ENCODE measurements at places on chromosomes 13 and 19.

GRCh38 chr19:33110137-33110910 is 21.6 kb upstream of the WDR88 start:
- DNase-seq = no peak

GRCh38 chr19:17302391-17303166 is 646 bp downstream of the ABHD8 start:
- DNase-seq = no peak

DNA sequence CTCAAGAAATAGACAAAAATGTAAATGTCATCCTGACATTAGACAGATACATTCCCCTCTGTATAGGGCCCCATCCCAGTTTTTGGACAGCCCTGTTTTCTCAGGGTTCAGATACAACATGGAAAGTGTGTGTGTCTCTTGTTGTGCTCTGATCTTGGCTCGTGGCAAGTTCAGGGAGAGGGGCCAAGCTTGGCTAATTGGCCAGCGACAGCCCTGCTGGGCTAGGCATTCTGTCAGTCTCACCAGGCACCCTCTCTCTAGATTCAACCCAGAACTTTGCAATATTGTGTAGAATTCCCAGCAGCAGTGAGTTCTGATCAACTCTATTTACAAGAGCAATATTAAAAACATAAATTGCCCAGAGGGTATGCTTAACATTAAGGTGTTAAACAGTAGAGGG is 30.1 kb downstream of the MTUS2 start:
- no peak for DNase-seq

GRCh38 chr13:30194906-30195305 is 112.4 kb downstream of the KATNAL1 start:
- DNase-seq = no peak

DNA sequence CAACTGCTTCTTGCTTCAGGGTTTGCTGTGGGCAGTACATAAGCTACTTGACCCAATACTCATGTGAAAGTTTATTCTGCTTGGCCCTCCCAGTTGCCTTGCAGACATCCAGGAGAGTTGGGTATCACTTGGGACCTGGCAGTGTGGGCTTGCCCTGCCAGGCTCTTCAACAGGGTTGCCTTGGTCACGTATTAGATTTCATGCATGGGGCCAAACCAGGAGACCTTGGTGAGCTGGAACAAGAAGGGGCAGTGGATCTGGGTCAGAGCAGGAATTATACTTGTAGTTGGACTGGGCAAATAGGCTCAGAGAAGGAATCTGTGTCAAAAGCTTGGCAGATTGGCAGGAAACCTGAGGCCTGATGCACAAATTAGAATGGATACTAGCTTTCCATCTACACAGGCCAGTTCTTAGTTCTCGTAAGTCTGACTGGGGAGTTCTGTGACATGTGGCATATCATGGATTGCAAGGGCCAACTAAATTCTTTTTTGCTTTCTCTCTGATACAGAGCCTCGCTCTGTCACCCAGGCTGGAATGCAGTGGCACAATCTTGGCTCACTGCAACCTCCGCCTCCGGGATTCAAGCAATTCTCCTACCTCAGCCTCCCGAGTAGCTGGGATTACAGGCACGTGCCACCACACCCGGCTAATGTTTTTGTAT is 192.6 kb upstream of the SERP2 start:
- no peak for DNase-seq

DNA sequence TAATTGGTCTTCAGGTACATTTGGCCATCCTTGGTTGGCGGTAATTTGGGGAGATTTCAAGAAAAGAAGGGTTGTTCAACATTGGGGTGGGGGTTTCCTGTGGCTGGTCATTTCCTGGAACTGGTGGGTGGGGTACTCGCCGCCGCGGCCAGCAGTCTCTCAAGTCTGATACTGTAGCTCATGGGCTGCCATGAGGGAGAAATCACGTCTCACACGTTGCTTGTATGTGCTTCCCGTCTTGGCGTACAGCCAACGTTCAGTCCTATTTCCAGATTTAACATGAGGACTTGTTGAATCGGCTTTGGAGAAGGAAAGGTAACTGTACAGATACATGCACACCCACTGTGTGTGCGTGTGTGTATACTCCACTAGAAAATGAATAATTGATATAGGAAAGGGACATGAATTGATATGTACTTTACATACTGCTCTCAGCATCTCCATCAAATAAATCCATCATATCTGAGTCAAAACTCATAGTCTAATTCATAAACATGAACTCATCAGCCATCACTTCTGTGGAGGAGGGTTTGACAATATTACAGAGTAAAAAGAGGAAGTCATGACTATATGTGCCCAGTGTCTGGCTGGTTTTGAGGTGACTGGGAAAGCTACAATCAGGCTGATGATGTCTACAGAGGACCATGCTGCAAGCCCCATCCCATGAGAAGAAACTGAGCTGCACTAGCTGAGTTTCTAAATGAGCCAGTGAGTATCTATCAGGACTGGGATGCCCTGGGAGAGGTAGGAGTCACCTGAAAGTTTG is 418.1 kb downstream of the TSHZ3 start:
- no peak for DNase-seq

DNA sequence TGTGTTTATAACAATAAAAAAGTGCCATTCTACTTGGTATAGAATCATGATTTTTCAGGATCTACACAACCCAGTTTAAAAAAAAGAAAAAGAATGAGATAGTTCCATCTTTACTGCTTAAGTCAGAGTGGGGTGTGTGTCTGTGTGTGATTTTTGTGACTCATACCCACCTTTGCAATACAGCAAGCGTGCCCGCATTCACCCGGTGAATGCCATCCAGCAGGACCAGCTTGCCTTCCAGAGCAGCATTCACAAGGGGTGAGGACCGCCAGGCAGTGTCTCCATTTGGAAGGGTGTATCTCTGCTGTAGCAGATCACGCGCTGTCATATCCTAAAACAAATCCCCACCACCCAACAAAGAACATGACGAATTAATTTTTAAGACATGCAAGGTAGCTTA is 127.7 kb downstream of the VWA8 start:
- no peak for DNase-seq

GRCh38 chr13:109667807-109668291 is 118.5 kb downstream of the IRS2 start:
- DNase-seq = no peak

DNA sequence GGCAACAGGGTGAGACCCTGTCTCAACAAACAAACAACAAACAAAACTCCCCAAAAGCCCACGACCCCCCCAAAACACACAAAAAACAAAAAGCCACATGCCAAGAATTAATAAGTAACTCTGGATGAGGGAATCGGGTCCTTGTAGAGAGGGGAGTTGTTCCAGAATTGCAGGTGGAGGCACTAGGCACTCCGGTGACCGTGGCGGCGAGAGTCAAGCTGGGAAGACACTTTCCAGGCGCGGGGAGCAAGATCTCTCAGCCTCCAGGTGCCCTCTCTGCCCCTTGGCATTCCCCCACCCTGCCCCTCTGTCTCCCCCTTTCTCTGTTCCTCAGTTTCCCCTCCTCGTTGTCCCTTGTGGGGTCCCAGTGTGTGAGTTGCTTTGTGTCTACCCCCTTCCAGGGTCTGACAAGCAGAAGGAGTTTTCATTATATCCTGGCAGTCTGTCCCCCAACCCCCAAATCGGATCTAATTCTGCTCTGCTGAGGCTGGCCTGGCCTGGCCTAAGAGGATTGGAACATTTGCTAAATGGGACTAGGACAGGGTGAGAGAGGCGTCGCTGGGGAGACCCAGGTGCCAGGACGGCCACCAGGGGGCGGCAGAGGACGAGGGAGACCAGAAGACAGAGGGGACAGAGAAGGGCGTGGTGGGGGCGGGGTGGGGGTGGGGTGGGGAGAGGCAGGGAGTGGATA is 8.3 kb upstream of the CRX start:
- DNase-seq = no peak

DNA sequence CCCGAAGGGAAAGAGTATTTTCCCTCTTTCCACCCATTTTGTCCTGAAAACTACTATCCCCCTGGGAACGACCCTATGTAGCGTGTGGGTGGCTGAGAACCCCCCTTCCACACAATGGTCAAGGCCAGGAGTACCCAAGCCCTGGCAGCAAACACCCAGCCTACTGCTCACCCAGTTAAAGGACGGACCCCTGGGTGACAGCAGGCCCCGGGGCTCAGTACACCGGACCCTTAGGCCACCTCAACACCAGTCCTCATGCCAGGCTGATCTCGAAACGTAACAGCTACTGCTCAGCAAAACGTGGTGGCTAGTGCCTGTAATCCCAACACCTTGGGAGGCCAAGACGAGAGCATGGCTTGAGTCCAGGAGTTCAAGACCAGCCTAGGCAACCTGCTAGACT is 1.4 kb downstream of the ANKRD27 start:
- DNase-seq = no peak

GRCh38 chr13:48210178-48210577 is 22.8 kb upstream of the ITM2B start:
- DNase-seq = peak; percentile 58

- DNase-seq = no peak
These were observed 103.1 kb upstream of the RNF113B start for GRCh38 chr13:98280176-98280510.

DNA sequence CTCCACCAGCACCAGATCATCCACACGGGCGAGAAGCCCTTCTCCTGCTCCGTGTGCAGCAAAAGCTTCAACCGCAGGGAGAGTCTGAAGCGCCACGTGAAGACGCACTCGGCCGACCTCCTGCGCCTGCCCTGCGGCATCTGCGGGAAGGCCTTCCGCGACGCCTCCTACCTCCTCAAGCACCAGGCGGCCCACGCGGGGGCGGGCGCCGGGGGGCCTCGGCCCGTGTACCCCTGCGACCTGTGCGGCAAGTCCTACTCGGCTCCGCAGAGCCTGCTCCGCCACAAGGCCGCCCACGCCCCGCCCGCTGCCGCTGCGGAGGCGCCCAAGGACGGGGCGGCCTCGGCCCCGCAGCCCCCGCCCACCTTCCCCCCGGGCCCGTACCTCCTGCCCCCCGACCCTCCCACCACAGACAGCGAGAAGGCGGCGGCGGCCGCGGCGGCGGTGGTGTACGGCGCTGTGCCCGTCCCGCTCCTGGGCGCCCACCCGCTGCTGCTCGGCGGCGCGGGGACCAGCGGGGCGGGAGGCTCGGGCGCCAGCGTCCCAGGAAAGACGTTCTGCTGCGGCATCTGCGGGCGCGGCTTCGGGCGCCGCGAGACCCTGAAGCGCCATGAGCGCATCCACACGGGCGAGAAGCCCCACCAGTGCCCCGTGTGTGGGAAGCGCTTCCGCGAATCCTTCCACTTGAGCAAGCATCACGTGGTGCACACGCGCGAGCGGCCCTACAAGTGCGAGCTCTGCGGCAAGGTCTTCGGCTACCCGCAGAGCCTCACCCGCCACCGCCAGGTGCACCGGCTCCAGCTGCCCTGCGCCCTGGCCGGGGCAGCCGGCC is 9.4 kb downstream of the ZNF784 start:
- DNase-seq = no peak

GRCh38 chr13:32056316-32056715 is 24.7 kb downstream of the FRY start:
- DNase-seq = no peak

- no peak for DNase-seq
These were observed 10.6 kb upstream of the OXGR1 start for GRCh38 chr13:97004886-97005285.

- DNase-seq = no peak
These were observed 43.2 kb downstream of the KLF12 start for GRCh38 chr13:74090869-74091605.

DNA sequence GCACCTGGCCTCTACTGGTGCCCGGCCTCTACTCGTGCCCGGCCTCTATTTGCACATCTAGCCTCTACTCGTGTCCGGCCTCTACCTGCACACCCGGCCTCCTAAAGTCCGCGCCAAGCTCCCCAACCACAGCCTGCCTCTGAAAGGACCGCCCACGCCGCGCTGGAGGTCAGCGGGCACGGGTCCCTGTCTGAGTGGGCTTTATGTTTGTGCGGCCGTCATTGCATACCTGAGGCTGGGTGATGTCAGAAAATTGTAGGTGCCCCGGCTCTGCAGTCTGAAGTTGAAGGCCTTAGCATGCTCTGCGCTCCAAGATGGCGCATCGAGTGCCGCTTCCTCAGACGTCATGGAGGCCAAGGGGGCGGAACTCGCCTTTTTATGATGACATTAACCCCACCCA is 1.1 kb downstream of the ZNF135 start:
- no peak for DNase-seq

DNA sequence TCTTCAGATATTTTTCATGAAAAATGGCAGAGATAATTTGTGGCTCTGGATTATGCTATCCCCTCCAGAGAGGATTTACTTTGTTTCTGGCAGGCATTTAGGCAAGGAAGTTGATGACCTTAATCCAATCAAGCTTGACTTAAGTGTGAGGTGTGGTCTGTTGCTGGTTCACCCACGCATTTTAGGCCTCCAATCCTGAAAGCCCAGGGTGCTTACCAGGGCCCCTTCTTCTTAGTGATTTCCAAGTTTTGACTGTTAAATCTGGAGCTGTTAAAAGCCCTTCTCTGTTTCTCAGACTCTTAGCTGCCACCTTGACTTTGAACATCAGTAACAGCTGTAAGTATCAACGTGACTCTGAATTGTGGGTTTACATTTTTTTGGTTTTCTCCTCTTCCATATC is 161.8 kb downstream of the DNAJC15 start:
- DNase-seq = no peak

DNA sequence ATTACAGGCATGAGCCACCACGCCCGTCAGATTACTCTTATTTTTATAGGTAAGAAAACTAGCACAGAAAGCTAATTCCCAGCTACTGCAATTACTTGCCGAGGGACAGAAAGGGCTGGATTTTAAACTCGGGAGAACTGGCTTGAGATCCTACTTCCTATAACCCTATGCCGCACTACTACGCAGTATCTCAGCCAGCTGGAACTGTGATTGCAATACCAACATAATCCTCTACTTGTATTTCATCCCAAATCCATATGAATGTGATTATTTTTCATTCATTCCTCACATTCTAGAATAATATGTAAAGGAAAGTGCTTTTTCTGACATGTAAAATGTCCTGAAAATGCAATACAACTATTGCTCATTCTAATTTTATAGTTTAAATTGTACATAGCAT is 773.8 kb upstream of the GPC6 start:
- no peak for DNase-seq

DNA sequence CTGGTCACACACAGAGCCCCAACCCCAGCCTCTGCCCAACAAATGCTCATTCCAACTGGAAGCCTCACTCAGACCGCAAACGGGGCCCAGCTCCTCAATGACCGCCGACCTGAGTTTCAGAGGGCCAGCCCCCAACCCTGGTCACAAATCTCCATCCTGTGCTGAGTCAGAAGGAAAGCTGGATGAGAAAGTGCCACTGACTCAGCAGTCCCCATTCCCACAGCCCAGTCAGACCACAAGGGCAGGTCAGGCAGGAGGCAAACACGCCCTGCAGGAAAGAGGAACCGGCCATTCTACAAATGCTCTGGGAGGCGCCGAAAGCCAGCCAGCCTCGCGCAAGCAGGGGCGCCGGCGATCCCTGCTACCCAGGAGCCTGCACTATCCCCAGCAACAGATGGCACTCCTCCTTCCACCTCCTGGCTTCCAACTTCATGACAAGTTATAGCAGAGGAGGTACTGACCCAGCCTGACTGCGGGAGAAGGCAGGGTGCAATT is 14.1 kb upstream of the PRKD2 start:
- DNase-seq = peak; percentile 66
